Gastroesophageal sphincter (tissue), 4 donors: ENCODE measurements at places on chromosomes 3 and 15. TPM values are rescaled to one million over a fixed set of nuclear protein-coding genes. Genes with fewer than 3 reads are reported as not detected.
A peak's percentile ranks its signal among the peaks of the same experiment; 100 is the strongest.

The THOC7 gene
- total RNA-seq, result 82.9 TPM

The BSN gene
- total RNA-seq, result 0.78 TPM

The GP9 gene
- total RNA-seq, result not detected

The KIF23 gene
- total RNA-seq, result 3.0 TPM

The STRA6 gene
- total RNA-seq, result not detected

The UPK1B gene
- total RNA-seq, result not detected

The JAGN1 gene
- total RNA-seq, result 29.6 TPM

The THBS1 gene
- 254 TPM for total RNA-seq

The SAMMSON gene
- 2.9 TPM for total RNA-seq

DNA sequence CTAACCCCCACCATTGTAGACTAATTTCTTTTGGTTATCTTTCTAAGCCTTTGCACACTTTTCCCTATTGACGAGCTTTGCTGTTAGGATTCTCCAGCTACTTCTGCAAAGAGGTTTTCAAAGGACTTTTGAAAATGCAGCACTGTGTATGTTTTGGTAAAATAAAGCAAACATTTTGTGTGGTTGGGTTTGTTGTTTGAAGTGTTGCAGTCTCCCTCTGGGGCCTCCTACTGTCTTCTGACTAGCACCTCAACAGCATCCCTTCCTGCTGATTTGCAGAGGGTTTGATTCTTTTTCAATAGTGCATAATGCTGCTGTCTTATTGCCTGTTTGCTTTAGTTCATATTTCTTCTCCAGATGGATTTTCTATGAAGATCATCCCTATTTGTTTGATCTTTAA lies 775.1 kb upstream of the CFAP20DC start:
- no peak overlapping the region for H3K4me3 ChIP-seq
- H3K36me3 ChIP-seq, result no peaks in the 10 kb centered on the region
- no peaks in the 10 kb centered on the region for H3K4me1 ChIP-seq
- H3K27me3 ChIP-seq, result no peaks in the 10 kb centered on the region
- no peak overlapping the region for H3K27ac ChIP-seq
- ATAC-seq, result no peak

DNA sequence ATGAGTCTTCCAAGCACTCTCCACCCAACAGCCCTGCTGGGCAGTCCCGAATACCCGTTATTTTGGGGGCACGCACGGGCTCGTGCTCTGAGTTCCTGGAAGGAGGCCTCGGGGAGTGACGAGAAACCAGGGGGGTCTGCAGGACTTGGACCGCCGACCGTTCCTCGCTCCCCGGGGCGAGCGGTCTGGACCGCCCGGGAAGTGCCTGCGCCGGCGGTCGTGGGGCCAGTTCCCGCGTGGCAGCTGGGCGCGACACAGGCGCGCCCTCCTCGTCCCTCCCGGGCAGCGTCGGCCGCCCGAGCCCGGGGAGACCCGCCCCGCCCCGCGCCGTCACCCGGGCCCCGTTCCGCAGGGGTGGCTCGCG lies 387 bp downstream of the GNB4 start:
- H3K4me3 ChIP-seq, result peak overlapping the region; percentile 79
- H3K27me3 ChIP-seq, result no peaks in the 10 kb centered on the region
- peak; percentile 83 for ATAC-seq
- H3K4me1 ChIP-seq, result peaks cover 30% of the 10 kb centered on the region
- no peaks in the 10 kb centered on the region for H3K36me3 ChIP-seq
- H3K27ac ChIP-seq, result peak overlapping the region; percentile 98

- peaks cover 24% of the 10 kb centered on the region for H3K27me3 ChIP-seq
- peaks cover 12% of the 10 kb centered on the region for H3K4me1 ChIP-seq
- H3K4me3 ChIP-seq, result peak overlapping the region; percentile 72
- no peaks in the 10 kb centered on the region for H3K36me3 ChIP-seq
Measured at GRCh38 chr3:50226888-50227389, 9.1 kb upstream of the GNAI2 start.

- H3K36me3 ChIP-seq, result peaks cover 43% of the 10 kb centered on the region
- no peak overlapping the region for H3K27ac ChIP-seq
- peaks cover 8% of the 10 kb centered on the region for H3K4me1 ChIP-seq
Measured at GRCh38 chr3:111993038-111993437, 5.7 kb upstream of the TAGLN3 start.

GRCh38 chr3:6250167-6250566 lies 610.7 kb upstream of the GRM7 start:
- no peak for ATAC-seq
- H3K27ac ChIP-seq, result no peak overlapping the region
- no peaks in the 10 kb centered on the region for H3K27me3 ChIP-seq
- H3K36me3 ChIP-seq, result no peaks in the 10 kb centered on the region

DNA sequence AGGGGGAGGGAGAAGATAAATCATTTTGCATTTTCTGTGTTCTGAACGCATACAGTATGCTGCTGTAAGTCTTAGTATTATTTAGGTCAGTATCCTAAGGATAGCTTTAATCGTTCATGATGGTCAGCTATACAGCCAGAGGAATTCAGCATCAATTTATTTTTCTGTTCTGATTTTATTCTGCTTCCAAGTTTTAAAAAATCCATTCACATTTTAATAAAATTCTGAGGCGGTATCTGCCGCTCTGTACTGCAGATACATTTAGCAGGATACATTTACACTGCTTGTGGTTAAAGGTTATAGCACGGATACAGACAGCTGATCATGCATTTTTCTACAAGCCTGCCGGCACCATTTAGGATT lies 17.8 kb downstream of the ZBTB38 start:
- H3K36me3 ChIP-seq, result peaks cover 7% of the 10 kb centered on the region
- peaks cover 6% of the 10 kb centered on the region for H3K4me1 ChIP-seq
- no peaks in the 10 kb centered on the region for H3K27me3 ChIP-seq
- H3K27ac ChIP-seq, result peak overlapping the region; percentile 3

DNA sequence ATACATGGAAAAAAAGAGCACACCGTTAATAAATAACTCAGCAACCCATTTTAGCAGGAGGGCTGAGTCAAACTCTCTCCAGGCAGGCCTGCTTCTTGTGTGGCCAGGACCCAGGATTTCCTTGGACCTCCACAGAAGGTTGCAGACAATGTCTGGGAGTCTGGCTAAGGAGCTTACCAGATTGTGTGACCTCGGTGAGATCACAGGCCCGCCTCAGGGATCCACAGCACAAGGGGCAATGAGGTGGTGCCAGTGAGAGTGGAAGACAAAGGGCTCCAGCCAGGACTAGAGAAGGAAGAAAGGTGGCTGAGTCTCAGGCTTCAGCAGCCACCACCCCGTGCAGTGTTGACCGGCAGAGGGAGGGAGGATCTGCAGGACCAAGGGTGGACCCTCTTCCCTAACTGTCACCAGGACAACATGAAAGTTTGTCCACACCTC lies 32.2 kb upstream of the SEC22A start:
- H3K27me3 ChIP-seq, result no peaks in the 10 kb centered on the region
- no peak for ATAC-seq
- no peaks in the 10 kb centered on the region for H3K36me3 ChIP-seq
- no peak overlapping the region for H3K4me3 ChIP-seq
- no peak overlapping the region for H3K27ac ChIP-seq

- no peak overlapping the region for H3K27ac ChIP-seq
- no peak for ATAC-seq
- H3K4me1 ChIP-seq, result peaks cover 2% of the 10 kb centered on the region
- H3K4me3 ChIP-seq, result no peak overlapping the region
- no peaks in the 10 kb centered on the region for H3K36me3 ChIP-seq
Measured at GRCh38 chr3:148711981-148712666, 14.4 kb downstream of the AGTR1 start.

- no peaks in the 10 kb centered on the region for H3K36me3 ChIP-seq
- H3K27me3 ChIP-seq, result no peaks in the 10 kb centered on the region
- H3K4me1 ChIP-seq, result no peaks in the 10 kb centered on the region
- no peak overlapping the region for H3K27ac ChIP-seq
- no peak for ATAC-seq
Measured at GRCh38 chr3:170953736-170954135, 45.3 kb upstream of the EIF5A2 start.

DNA sequence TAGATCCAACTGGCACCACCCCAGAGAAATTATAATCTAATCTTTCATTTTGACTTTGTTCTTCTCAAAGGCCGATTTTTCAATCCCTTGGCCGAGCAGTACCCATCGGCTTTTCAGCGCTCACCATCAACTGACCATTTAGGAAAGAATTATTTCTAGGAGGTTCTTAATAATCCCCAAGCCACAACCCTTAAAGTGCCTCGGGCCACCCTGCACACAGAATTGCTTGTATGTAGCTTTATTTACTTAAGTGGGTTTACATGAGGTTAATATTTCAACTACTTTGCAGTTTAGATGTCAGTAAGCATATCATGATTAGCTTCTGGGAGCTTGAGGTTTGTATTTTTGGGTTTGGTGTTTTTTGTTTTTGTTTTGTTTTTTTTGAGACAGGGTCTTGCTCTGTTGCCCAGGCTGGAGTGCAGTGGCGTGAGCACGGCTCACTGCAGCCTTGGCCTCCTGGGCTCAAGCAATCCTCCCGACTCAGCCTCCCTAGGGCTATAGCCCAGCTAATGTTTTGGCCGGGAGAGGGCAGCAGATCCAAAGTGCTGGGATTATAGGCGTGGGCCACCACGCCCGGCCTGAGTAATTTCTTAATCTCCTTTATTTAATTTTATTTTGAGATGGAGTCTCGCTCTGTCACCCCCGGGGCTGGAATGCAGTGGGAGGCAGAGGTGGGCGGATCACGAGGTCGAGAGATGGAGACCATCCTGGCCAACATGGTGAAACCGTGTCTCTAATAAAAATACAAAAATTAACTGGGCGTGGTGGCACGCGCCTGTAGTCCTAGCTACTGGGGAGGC lies 801 bp upstream of the CDAN1 start:
- no peaks in the 10 kb centered on the region for H3K27me3 ChIP-seq
- no peak for ATAC-seq
- H3K27ac ChIP-seq, result peak overlapping the region; percentile 96

DNA sequence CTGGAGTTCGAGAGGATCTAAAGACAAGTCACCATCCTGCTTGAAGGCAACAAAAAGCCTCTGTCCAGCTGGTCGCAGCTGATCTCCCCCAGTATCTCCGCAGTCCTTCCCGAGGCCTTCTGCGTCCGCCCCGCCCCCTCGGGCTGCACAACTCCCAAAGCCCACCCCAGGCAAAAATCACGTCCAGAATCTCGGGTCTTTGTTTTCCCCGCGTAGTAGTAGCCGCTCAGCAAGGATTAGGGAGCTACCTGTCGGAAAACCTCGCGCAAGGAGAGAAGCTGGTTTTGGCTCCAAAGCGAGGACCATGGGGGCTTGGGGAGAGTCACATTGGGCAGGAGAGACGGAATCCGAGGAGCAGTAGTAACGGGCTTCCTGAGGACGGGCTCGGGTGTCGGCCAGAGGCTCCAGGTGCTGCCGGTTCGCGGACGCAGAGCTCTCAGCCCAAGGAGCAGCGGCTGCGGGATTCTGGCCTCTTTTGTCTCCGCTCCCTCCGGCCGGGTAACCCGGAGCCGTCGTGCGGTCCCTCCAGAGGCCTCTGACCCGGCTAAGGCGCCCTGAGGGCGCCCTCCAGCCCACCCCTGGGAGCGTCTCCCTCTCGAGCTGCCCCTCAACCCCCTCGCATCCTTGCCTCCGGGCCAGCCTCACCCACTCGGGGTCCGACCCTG lies 401 bp downstream of the ZSCAN29 start:
- peak overlapping the region; percentile 82 for H3K27ac ChIP-seq
- ATAC-seq, result peak; percentile 65
- peak overlapping the region; percentile 78 for H3K4me3 ChIP-seq

GRCh38 chr3:18113417-18113816 lies 311.7 kb downstream of the SATB1 start:
- H3K27me3 ChIP-seq, result no peaks in the 10 kb centered on the region
- no peak overlapping the region for H3K27ac ChIP-seq
- ATAC-seq, result no peak
- no peaks in the 10 kb centered on the region for H3K36me3 ChIP-seq

GRCh38 chr3:43857361-43858293 lies 166.9 kb downstream of the ABHD5 start:
- H3K27ac ChIP-seq, result no peak overlapping the region
- H3K36me3 ChIP-seq, result no peaks in the 10 kb centered on the region
- H3K27me3 ChIP-seq, result peaks cover 71% of the 10 kb centered on the region
- no peak for ATAC-seq
- H3K4me1 ChIP-seq, result no peaks in the 10 kb centered on the region

DNA sequence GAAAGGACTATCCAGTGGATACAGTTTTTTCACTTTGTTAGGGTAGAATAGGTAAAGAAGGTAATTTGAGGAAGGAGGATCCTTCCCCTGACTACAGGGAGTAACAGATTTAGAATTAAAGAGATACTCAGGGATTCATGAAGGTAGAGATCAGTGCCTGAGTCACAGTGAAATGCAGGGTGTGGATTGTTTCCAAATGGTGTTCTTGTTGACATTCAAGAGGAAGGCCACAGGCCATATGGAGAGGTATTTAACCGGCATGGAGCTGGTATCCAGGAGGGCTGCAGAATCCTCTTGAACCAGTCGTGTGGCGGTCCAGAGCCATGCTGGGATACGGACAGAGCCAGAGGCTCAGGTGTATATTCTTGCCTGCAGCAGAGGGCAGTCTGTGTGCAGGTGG lies 28.2 kb downstream of the GYG1 start:
- ATAC-seq, result no peak
- H3K4me3 ChIP-seq, result no peak overlapping the region
- H3K27ac ChIP-seq, result peak overlapping the region; percentile 70
- H3K36me3 ChIP-seq, result no peaks in the 10 kb centered on the region
- peaks cover 80% of the 10 kb centered on the region for H3K4me1 ChIP-seq

DNA sequence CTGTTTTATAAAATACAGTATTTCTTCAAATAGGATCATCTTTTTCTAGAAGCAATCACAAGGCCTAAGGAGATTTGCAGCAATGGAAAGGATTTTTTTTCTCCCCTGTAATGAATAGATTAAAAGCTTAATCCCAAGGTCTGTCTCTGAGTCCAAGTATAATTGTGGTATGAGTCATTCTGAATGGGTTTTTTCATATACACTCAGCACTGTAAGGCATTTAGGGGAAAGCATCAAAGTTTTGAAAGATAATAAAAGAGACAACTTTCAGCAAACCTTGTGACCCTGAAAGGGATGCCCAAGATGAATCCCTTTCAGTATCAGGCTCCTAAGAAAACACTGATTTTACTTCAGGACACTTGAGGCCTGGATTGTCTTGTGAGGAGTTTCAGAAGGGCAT lies 23.3 kb upstream of the LARS2 start:
- no peak overlapping the region for H3K4me3 ChIP-seq
- ATAC-seq, result no peak
- no peaks in the 10 kb centered on the region for H3K36me3 ChIP-seq

DNA sequence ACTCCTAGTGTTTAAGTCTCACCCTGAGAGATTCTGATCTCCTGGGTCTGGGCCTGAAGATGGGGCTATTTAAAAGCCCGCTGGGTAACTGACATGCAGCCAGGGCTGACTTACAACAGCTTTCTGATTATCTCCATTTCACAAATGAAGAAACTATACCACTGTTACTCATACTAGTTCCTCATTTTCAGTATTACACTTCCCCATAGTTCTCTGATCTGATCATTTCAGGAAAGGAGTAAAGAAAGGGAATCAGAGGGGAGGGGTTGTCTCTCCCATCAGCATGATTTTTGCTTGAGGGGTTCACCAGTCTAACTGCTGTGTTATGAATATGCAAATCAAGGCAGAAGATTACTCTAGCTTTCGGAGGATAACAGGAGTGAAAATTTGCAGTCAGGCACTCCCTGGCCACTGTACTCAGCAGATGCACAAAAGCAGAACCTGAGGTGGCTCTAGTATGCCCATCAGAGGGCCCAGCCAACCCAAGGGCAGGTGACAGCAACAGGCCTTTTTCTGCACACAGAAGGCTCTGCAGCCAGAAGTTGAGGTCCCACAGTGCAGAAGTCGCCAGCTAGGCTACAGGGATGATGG lies 59.4 kb downstream of the DAPK2 start:
- no peaks in the 10 kb centered on the region for H3K4me1 ChIP-seq
- peak; percentile 22 for ATAC-seq
- no peak overlapping the region for H3K4me3 ChIP-seq
- no peaks in the 10 kb centered on the region for H3K27me3 ChIP-seq
